ENCODE measurements at places on chromosomes 1 and 21.

GRCh38 chr1:47580451-47580995 is 142.7 kb downstream of the FOXD2 start:
- no peak for DNase-seq

DNA sequence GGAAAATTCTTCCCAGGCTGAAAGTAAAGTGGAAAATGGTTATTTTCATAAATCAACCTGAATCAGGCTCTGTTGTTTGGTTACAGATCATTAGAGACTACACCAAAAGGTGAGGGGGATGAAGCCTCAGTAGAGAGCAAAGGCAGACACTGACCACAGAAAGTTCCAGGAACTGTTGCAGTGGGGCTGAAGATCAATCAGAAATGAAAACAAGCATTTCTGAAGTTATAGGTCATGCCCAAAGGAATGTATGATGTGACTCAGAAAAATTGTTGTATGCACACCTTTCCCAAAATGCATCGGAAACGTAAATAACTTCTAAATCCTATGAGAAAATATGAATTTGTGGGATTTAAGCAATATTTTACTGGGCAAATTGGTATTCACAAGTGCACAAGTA is 63.3 kb downstream of the FYB2 start:
- no peak for DNase-seq

- DNase-seq = peak; percentile 62
Measured at GRCh38 chr1:20058531-20058930, 11.5 kb upstream of the PLA2G5 start.

DNA sequence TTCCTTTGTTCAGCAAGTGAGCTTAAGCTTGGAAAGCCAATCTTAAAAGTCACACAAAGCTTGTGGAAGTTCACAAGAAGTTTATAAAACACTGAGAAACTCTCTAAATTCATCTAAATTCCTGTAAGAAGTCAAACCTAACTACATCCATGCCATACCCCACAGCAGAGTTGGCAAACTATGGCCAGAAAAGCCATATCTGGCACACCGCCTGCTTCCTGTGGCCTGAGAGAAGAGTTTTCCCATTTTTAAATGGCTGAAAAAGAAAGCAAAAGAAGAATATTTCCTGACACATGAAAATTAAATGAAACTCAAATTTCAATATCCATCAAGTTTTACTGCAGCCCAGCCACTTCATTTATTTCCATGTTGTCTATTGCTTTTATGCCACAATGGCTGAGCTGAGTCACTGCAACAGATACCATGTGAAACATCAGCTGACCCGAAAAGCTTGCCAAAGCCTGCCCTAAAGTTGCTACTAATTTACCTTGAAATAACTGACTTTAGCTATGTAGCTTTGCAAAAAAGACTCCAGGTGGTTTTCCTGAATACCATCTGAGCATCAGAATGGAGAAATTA is 237.1 kb downstream of the SLC45A1 start:
- DNase-seq = no peak

GRCh38 chr1:85179522-85179921 is 21.3 kb downstream of the SYDE2 start:
- peak; percentile 14 for DNase-seq

GRCh38 chr21:34280389-34280795 is 83.4 kb upstream of the KCNE2 start:
- DNase-seq = no peak

DNA sequence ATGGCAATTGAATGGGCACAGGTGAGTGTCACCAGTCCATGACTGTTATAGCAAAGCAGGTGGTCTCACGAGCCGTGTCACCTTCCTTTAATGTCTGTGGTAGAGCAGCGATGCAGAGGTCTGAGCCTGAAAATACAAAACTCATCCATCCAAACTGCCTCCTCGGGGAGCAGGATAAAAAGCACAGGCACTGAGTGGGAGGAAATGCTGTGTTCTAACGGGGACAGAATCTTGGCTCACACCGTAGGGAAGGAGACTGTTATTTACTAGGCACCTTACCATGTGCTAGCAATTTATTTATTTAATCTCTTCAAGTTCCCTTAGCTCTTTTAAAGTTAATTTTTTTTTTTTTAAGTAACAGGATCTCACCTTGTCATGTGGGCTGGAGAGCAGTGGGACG is 1.2 kb downstream of the ASCL5 start:
- DNase-seq = no peak

- no peak for DNase-seq
Measured at GRCh38 chr1:195569934-195570333, 1038.3 kb downstream of the KCNT2 start.

All from GM12865 (cell line).